GM23338 (cell line): ENCODE measurements at places on chromosomes 1 and 21. TPM values are rescaled to one million over a fixed set of nuclear protein-coding genes. Genes with fewer than 3 reads are reported as not detected.

- H3K27me3 ChIP-seq = no peaks in the 10 kb centered on the region
- no peak overlapping the region for H3K4me3 ChIP-seq
- H3K36me3 ChIP-seq = no peaks in the 10 kb centered on the region
- DNase-seq = peak; percentile 58
- H3K4me1 ChIP-seq = peaks cover 13% of the 10 kb centered on the region
- no peak overlapping the region for H3K27ac ChIP-seq
Measured at GRCh38 chr21:33855190-33855589, 60.4 kb downstream of the ATP5PO start.

DNA sequence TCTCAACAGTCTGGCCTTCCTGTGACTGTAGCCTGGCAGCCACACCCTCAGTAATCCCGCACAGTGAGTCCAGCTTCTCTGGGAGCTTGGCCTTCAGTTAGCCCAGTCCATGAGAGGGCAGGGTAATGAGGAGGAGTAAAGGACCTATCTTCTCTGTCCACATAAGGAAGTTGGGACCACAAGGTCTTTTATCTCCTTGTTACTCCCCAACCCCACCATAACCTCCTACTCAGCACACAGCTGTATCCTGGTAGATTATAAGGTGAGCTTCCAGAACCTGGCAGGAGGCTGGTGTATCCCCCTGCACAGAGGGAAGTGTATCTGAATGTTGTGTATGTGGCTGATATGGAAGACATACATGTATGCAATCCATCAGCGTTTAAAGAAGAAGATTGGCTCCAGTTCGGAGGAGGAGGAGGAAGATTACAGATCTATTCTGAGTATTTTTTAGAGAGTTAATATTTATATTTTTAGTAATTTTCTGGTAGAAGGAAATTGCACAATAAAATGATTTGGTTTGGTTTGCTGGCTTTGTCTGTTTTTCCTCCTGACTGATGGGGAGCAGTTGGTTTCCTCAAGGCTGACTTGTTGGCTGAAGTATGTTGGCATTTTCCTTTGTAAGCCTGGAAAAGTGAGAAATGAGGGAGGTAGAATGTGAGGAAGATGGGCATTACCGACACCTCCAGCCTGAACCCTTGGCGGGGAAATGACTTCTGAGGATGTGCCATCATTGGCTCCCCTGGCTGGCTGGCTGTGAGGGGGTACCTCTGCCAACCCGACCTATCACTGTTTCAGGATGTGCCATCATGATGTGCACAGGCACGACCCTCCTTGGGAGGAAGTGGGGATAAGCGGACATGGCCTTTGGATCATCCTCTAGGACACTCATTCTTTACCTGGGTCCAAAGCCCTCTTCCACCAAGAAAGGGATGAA is 5.0 kb downstream of the C1orf226 start:
- H3K27ac ChIP-seq = no peak overlapping the region
- H3K4me3 ChIP-seq = no peak overlapping the region
- peaks cover 4% of the 10 kb centered on the region; the same call in 1 of the 2 replicates for H3K4me1 ChIP-seq
- H3K27me3 ChIP-seq = no peaks in the 10 kb centered on the region

- no peak overlapping the region for H3K27ac ChIP-seq
- H3K4me3 ChIP-seq = peak overlapping the region; percentile 50
- H3K4me1 ChIP-seq = peaks cover 7% of the 10 kb centered on the region
- DNase-seq = peak; percentile 77
- peaks cover 23% of the 10 kb centered on the region for H3K27me3 ChIP-seq
Measured at GRCh38 chr1:164320790-164321731, 237.9 kb upstream of the PBX1 start.

DNA sequence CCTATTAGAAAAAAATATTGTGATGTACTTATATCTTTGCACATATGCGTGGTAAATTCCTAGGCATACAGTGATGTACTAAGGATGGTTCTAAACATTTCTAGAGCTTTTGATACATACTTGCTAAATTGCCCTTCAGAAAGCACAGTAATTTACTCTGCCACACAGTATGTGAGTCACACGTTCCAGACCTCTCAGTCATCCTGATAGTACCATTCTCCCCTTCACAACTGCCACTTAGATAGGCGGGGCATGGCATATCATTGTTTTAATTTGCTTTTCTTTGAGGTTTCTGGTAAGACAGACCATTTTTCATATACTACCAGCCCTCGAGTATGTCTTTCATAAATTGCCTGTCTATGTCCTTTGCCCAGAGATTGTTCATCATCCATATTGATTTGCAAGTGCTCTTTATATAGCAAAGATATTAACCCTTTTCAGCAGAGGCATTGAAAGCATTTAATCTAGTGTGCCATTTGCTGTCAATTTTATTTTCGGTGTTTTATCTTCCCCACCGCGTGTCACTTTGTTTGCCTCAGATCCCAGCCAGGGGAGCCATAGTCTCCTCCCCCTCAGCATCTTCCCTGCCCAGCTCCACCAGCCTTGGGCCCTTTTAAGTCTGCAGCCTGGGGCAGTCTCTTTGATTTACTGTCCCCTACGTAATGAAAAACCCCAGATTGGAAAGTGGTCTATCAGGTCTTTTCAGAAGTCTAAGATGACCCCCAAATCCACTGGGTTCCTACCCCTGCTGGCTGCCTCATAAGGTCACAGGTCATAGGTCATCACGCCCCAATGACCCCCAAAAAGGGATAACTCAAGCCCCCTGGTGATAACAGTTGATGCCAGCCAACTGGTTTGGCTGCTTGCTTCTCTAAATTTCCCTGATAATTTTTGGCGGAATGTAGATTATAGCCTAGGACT is 11.8 kb upstream of the PAX7 start:
- H3K4me1 ChIP-seq = 0 out of 2 replicates have a peak, but pooled peaks cover 3% of the 10 kb centered on the region
- DNase-seq = no peak
- peaks cover 21% of the 10 kb centered on the region for H3K27me3 ChIP-seq
- no peak overlapping the region for H3K27ac ChIP-seq

The SPRR2D gene
- total RNA-seq = not detected in 2 replicates

The DUSP23 gene
- 50.8 and 56.3 TPM in 2 replicates for total RNA-seq

The DPYD gene
- total RNA-seq = 0.82 and 1.6 TPM in 2 replicates
